ENCODE measurements at places on chromosomes 2 and 18.

DNA sequence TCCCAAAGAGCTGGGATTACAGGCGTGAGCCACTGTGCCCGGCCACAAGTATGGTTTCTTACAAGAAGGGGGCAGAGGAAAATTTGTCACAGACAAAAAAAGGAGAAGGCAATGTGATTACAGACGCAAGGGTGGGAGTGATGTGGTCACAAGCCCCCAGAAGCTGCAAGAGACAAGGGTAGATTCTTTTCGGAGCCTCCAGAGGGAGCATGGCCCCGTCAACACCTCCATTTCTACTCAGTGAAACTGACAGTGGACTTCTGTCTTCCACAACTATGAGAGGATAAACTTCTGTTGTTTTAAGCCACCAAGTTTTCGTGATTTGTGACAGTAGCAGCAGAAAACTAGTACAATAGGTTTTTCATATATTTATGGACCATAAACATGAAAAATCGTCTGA, 2.1 kb upstream of the TCF7L1 start:
- no peak for DNase-seq

DNA sequence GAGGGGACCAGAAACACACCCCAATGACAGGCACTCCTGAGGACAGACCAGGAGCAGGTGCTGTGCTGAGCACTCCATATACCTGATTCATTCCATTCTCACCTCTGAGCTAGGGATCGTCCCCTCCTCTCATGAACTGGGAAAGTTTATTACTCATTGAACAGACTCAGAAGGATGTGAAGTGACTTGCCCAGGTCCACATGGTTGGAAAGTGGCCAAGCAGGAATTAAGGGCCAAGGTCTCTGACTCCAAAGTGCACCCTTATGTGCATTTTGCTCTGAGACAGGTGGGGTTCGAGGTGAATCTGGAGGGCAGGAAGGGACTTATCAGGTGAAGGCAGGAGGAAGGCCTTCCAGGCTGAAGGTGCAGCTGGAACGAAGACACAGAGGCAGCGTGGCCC, 25.1 kb upstream of the PLB1 start:
- DNase-seq = no peak

- no peak for DNase-seq
These were observed 144.4 kb downstream of the PTGR3 start for GRCh38 chr18:75064513-75064905.

GRCh38 chr2:850429-850828, 100.2 kb upstream of the SNTG2 start:
- DNase-seq = no peak

DNA sequence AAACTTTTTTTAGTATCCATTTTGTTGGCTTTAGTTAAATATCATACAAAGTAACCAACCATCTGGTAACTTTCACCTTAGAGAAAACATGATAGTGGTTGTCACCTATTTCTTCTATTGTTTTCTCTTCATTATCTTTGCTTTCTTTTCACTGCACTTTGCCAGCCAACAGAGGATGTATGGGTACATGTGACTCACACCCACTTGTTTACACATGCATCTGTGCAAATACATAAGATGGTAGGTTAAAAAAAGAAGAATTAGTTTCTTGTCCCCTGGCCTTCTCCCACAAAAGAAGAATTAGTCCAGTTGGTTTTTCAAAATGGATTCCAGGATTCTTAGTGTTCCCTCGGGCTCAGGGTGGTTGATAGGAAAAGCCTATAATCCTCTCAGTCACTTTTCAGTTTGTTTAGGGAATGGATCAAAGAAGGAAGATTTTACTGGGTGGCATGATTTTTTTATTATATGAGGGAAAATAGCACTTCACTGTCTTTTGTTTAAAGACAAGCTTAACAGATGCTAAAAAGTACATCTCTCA, 46.6 kb downstream of the CDK15 start:
- no peak for DNase-seq

DNA sequence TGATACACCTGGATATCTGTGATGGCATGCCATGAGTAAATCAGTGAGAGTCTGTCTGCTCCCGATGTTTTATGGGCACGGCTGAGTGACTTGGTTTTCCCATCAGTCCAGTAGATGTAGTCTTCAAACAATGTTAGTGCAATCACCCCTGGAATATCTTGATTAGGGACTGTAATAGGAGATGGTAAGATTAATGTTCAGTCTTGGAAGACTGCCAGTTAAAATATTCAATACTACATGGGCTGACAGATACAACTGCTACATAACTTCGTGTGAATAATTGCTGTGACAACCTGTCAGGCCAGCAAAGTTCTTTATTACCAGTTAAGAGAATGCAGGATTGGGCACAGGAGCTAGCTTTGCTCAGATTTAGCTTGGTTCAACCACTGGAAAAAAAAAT, 1673.3 kb downstream of the LRP1B start:
- DNase-seq = no peak

- DNase-seq = no peak
These were observed 170.1 kb upstream of the HAAO start for GRCh38 chr2:42962508-42962953.

- no peak for DNase-seq
These were observed 94.2 kb downstream of the SLC8A1 start for GRCh38 chr2:40357667-40358066.

- DNase-seq = no peak
These were observed 403.9 kb upstream of the TNP1 start for GRCh38 chr2:217263756-217264155.

DNA sequence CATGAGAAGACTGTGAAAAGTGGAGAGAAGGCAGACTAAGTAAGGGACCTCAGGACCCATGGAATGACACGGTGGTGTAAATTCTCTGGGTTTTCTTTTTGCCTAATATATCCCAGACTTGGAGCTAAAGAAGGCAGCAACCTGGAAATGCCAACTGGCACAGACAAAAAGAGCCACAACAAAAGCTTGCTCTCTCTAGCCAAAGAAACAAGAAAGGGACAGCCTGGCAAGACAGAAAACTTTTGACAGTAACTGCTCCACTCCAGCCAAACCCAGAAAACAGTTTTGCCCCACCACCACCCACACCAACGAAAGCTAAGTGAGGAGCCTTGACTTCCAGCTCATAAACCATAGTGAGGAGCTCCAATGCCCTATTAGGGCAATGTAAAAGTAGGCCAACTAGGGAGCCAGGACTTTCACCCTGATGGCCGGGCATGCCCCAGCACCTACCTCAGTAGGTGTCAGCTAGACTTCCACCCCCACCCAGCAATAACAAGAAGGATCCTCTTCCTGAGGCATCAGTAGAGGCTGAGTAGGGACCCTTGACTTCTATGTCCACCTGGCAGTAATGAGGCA, 35.5 kb downstream of the PELI1 start:
- no peak for DNase-seq

DNA sequence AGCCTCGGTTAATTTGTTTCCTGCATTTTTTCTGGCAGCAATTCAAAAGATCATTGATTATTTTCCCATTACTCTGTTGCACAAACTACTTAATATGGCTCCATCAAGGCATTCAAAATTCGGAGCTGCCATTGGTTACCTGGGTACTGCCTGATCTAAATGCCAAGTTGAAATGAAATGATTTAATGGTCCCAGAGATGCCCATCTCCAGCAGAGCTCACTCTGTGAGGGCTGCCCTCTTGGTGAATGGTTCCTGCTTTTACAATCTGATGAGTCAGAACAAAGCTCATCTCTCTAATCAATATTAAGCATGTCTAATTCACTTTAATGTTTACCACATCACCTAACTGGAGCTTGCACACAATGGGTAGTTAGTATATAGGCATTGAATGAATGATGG, 126.1 kb downstream of the CTNNA2 start:
- DNase-seq = no peak

- DNase-seq = peak; percentile 73
These were observed 5.2 kb upstream of the CHCHD5 start for GRCh38 chr2:112579241-112579640.

DNA sequence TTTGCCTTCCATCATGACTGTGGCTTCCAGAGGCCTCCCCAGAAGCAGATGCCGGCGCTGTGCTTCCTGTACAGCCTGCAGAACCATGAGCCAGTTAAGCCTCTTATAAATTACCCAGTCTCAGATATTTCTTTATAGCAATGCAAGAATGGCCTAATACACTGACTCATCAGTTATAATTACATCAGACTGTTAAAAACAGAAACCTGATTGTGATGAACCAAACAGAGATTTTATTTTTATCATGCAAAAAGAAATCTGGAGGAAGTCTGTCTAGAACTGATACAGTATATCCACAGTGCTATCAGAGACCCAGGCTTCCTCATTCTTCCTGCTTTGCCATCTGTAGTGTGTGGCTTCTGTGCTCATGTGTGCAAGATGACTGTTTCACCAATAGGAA, 93.4 kb upstream of the MEX3C start:
- DNase-seq = no peak

DNA sequence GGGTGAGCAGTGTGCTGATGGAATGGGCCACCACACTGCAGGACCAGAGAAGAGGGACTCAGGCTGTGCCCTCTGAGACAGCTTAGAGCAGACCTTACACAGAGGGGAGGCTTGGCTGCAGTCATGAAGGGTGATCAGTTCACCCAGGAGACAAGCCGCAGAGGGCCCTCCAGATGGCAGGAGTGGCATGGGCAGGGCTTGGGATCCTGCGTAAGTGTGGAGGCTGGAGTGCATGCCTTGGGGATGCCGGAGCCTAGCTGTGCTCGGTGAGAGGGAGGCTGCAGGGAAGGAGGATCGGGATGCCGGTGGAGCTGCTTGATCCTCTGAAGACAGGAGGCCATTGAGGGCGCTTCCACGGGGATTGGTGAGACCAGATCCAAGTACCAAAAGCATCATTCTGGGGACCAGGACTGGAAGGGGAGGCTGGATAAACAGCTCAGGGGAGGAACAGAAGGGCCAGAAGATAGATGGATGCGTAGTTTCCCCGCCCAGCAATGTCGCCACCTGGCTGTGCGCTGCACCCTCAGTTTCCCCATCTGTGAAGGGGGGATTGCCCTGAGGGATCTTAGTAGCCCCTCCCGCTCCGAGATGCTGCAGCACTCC, 163.4 kb downstream of the INHBB start:
- DNase-seq = no peak

All from HFF-Myc (cell line).